Temporal lobe (tissue), 4 donors: ENCODE measurements at places on chromosomes 1 and 21. TPM values are rescaled to one million over a fixed set of nuclear protein-coding genes. Genes with fewer than 3 reads are reported as not detected.

Gene RNF11
- 133 TPM for total RNA-seq

Gene TSNAX
- total RNA-seq, result 32.5 TPM

Gene LCE2A
- not detected for total RNA-seq

Gene S100B
- 10.1 TPM for total RNA-seq

Gene GPATCH2
- 18.4 TPM for total RNA-seq

Gene PRAMEF4
- not detected for total RNA-seq

Gene GON4L
- total RNA-seq, result 35.7 TPM

Gene COL24A1
- total RNA-seq, result 0.74 TPM

Gene AURKAIP1
- total RNA-seq, result 35.4 TPM

Gene CELA2B
- total RNA-seq, result not detected

Gene DDR2
- 5.2 TPM for total RNA-seq

Gene HEYL
- 0.98 TPM for total RNA-seq

Gene TSPAN2
- total RNA-seq, result 26.8 TPM
